Lung (tissue), 17 donors: ENCODE measurements at places on chromosomes 16 and 17. TPM values are rescaled to one million over a fixed set of nuclear protein-coding genes. Genes with fewer than 3 reads are reported as not detected.

- no peak for DNase-seq
These were observed 3.3 kb upstream of the NFE2L1 start for GRCh38 chr17:48044851-48045250.

GRCh38 chr17:41803049-41804020 is 8.4 kb downstream of the P3H4 start:
- no peak for DNase-seq

- DNase-seq, result no peak
These were observed 20.2 kb downstream of the CRISPLD2 start for GRCh38 chr16:84839956-84840355.

DNA sequence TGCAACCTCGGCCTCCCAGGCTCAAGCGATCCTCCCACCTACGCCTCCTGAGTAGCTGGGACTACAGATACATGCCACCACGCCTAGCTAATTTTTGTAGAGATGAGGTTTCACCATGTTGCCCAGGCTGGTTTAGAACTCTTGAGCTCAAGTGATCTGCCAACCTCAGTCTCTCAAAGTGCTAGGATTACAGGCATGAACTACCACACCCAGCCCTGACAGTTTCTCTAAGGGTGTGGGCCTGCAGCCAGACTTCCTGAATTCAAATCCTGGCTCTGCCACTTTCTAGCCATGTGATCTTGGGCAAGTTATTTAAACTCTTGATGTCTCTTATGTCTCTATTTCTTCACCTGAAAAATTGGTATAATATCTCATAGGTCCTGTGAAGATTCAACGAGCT is 5.6 kb downstream of the CUEDC1 start:
- no peak for DNase-seq

DNA sequence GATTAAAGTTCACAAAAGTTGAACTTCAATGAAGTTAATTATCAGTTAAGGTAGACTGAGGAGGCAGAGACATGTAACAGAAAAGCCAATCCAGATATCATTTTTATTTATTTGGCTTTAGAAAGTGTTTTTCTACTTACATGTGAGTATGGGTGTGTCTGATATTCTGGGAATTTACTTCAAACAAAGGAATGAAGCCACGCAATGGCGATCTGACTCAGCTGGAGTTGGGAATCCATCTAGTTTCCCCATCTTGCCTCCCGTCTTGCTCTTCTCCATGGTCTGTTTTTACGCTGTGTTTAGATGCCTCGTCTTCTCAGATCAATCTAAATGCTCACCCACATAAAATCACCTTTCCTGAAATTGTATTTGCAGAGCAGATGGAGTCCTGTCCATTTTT is 1.7 kb upstream of the KCNJ16 start:
- DNase-seq, result no peak

GRCh38 chr17:50948711-50949110 is 82.6 kb upstream of the TOB1 start:
- DNase-seq, result no peak

DNA sequence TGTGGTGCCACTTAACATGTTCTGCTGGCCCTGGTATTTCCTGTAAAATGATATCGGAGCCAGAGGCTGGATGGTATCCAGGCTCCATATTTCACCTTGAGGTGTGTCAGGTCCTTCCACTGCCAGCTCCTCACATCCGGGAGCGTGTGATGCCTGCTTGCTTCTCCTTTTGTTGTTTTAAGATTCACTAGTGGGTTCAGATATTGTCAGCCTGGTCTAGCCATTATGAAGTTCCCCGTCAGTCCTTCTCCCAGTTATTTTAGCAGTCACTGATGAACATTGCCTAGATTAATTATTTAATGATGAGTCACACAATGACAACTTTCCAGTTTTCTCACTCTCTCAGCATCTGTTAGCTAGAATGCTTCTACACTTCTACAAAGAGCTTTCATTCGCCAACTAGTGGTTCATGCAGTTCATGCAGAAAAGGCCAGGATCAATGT is 11.3 kb downstream of the DNAAF1 start:
- no peak for DNase-seq

- peak; percentile 32 for DNase-seq
These were observed 15.8 kb upstream of the EXOSC6 start for GRCh38 chr16:70267516-70267915.

- no peak for DNase-seq
These were observed 42.7 kb downstream of the XPO6 start for GRCh38 chr16:28168991-28169554.

DNA sequence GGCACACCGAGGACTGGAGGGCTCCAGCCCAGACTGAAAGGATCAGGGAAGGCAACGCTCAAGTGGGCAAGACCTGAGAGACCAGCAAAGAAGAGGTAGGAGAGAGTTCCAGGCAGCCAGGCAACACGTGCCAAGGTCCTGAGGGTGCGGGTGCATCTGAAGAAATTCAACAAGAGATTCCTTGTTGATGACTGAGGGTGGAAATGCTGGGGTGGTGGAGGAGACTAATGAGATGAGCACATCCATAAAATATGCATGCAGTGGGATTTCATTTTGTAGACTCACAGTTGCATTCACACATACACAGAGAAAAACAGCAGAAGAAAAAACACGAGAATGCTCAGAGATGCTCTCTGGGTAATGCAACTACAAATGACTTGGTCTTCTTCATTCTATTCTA is 154.8 kb upstream of the FOXF1 start:
- no peak for DNase-seq

- peak; percentile 78 for DNase-seq
These were observed 632 bp upstream of the RTN4RL1 start for GRCh38 chr17:2025622-2026309.

DNA sequence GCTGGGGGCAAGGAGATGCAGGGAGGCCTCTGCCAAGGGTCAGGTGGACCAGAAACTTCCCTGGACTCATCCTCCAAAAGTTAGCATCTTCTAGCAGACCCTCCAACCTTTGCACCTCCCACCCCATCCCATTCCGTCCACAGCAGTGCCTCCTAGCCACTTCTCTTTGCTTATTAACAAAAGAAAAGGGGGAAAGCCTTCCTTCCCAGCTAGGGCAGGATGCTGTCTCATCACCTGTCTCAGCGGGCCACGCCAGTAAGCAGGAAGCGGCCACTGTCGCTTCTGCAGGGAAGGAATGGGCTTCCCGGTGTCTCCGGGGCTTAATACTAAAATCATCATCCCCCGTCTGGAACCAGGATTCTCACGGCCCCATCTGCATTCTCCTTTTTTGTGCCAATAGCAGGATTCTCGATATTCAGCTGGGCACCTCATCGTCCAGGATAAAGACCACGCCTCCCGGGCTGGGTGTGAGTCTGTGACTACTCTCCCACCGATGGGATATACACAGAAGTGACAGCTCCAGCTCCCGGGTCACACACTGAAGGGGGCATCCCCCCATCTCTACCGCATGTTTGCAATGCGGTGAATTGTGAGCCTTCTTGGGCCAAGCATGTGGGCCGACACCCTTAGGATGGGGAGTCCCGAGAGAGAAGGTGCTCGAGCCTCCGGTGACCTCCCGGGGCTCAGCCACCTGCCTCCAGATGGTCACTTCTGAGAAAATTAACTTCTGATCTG is 15.5 kb upstream of the RBFOX3 start:
- no peak for DNase-seq

DNA sequence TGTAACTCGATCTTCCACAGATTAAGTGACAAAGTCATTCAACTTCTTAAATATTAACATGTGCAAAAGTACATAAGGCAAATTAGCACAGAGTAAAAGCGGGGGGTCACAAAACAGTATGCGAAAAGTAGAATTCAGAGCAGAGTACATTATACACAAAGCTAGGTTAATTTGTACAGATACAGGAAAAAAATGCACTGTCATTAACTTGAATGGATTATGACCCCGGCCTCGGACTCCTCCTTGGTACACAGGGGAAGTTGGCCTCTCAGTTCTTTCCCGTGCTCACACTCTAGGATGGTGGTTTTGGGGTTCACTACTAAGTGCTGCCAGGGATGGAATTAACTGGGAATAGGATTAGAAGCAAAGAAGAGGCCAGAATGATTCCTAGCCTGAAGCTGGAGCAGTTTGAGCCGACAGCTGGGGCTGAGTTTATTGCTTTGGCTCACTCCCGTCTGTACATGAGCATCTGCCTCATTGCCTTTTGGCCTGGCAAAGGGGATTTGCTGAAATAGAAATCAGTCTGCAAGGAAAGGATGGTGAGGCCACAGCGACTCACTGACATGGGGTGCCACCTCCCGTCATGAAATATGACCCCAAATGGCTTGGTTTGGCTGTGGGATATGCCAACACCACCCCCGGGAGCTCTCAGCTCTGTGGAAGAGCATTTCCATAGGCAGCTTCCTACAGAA is 23.6 kb downstream of the NTN1 start:
- no peak for DNase-seq

DNA sequence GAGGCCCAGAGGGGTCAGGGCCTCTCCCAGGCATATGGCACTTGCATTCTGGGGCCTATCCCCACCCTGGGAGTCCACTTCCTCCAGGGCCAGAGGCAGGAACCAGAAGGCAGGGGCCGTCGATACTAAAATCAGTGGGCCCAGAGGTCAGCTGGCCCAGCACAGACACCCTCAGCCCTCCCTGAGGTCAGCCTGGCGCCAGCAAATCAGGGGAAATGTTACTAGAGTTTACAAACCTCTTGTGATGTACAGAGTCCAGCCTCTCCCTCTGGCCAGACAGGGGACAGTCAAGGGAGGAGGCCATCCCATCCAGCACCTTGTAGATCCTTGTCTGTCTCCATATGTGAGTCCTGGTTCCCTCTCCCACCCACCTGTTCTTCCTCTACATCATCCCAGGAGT is 10.8 kb downstream of the CDH5 start:
- no peak for DNase-seq

GRCh38 chr17:82859431-82860403 is 19.9 kb upstream of the ZNF750 start:
- peak; percentile 40 for DNase-seq

GRCh38 chr17:80725517-80725916 is 180.9 kb downstream of the RPTOR start:
- DNase-seq, result peak; percentile 31

- peak; percentile 38 for DNase-seq
These were observed 25.5 kb upstream of the METRNL start for GRCh38 chr17:83053739-83054451.

DNA sequence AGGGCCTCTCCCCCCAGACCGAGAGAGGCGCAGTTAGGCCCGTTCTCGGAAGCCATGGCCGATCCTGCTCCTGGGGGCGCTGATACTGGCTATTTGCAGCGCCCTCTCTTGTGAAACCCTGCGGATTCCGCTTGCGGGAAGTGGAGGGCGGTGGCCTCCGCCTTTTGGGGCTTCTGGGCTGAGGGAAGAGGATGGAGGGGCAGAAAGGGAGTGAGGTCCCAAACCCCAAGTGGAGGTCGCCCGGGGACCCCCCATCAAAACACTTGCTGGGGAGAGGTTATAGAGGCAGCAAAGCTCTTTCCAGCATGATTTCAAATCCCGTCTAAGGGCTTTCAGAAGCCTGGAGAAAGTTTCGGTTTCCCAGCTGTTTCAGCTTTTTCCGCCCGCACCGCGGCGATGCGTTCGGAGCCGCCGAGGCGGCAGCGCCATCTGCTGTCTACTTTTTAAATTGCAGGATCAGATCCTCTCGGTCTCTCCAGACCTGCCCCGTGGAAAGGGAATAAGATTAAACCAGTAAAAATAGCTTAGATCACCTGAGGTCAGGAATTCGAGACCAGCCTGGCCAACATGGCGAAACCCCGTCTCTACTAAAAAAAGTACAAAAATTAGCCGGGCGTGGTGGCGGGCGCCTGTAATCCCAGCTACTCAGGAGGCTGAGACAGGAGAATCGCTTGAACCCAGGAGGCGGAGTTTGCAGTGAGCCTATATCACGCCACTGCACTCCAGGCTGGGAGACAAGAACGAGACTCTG is 15.8 kb downstream of the SNX20 start:
- DNase-seq, result peak; percentile 88

- DNase-seq, result no peak
These were observed 142.3 kb downstream of the C16orf78 start for GRCh38 chr16:49515861-49516260.

GRCh38 chr17:8628609-8629169 is 1.8 kb downstream of the MYH10 start:
- peak; percentile 78 for DNase-seq

GRCh38 chr17:16872351-16873173 is 99.4 kb downstream of the TNFRSF13B start:
- DNase-seq, result no peak

DNA sequence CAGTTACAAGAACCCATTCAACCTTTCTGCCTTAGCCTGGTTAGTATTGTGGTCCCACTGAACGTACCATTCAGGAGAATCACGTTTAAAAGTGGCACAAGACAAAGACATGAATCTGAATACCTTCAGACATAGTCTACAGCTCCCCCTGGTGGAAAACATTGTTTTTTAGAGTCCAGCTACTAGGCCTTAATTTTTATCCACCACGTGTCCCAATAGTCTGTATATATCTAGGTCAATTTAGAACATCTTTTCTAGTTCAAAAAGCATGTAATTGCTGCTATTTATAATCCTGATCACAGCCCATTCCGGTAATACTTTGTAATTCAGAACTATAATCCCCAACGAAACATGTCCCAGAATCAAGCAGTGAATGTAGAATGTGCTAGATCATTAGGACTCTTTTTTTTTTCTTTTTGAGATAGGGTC is 13.7 kb upstream of the GUCY2D start:
- peak; percentile 93 for DNase-seq

DNA sequence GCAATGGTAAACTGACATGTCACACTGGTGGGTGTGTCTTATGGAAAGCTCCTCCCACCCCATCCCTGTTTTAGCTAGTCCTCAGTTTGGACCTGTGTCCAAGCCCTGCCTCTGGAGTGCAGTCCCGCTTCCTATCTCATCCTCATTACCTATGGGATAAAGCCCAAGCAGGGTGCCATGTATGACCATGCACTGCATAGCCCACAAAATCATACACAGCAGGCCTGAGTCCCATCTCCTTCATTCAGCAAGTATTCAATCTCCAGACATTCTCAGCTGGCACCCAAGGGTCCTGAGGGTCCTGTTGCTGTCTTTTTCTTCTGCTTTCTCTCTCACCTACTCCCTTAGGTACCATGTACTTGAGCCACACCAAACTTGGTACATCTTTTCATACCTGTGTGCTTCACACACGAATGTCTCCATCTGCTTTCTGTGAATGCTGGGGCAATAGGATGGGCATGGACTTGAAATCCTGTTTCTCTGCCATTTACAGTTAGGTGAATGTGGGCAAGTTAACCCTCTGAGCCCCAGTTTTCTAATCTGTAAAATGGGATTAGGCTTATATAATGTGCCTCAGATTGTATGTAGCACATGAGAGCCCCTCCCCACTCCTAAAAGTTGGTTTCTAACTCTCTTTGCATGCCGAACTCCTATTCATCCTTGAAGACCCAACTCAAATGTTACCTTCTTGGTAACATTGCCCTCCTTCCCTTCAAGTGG is 28.5 kb downstream of the TNS4 start:
- DNase-seq, result no peak

The CCL8 gene
- 0.26 TPM for total RNA-seq

The KRTAP17-1 gene
- not detected for total RNA-seq

The KRT36 gene
- not detected for total RNA-seq

The KRTAP3-3 gene
- total RNA-seq, result not detected

The NPIPA2 gene
- 1.7 TPM for total RNA-seq

The SEPTIN1 gene
- 4.6 TPM for total RNA-seq

The ZNF821 gene
- total RNA-seq, result 9.4 TPM

The ITGAD gene
- total RNA-seq, result 0.43 TPM
